Activated naive CD8-positive, alpha-beta T cell treated with anti-CD3 and anti-CD28 coated beads, Interleukin-2, amount 50 U/mL, for 24 hours (primary cell): ENCODE measurements at places on chromosomes 1 and 21.

DNA sequence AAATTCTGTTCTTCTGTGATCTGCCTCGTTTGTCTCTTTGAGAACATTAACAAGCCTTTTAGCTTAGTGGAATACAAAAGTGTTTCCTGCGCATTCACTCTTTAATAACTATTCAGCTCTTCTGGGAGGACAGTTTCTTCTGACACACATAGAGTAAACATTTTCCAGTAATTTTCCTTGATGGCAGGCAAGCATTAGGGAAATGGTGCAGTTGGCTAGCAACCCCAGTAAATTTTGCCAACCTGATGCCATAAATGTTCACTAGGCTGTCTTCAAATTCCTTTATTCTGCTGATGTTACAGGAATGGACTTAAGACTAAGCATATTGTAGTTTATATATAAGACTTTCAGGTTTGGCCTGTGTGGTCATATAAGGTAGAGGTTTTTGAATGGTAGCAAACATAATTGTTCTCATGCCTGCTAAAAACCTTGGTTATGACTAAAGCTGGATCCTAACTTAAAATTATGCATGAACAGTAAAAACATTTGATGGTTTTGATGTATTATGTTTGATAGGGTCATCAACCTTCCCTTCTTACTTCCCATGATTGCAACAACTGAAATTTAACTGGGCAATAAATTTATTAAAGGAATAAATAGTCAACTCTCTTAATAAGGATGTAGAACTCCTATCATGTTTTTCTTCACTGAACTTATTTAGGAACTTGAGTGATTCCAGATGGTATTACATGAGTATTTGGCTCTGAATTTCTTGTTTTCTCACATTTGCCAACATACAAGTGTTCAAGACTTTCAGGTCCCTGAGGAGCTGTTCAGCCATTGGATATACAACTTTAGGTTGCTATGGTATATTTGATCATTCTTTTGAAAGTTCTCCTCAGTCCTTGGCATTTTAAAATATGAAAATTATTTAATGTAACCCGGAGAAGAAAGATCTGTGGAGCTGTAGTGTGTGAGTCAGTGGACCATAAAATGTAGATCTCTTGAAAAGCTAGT lies 223.4 kb downstream of the FMN2 start:
- H3K27me3 ChIP-seq = no peaks in the 10 kb centered on the region
- no peak for DNase-seq
- no peak overlapping the region for H3K27ac ChIP-seq
- no peaks in the 10 kb centered on the region for H3K4me1 ChIP-seq
- no peaks in the 10 kb centered on the region for H3K36me3 ChIP-seq
- H3K4me3 ChIP-seq = no peak overlapping the region

- no peak overlapping the region for H3K27ac ChIP-seq
- no peaks in the 10 kb centered on the region for H3K4me1 ChIP-seq
- no peaks in the 10 kb centered on the region for H3K36me3 ChIP-seq
- no peak overlapping the region for H3K4me3 ChIP-seq
These were observed 9.8 kb upstream of the HPCAL4 start for GRCh38 chr1:39701049-39701439.

DNA sequence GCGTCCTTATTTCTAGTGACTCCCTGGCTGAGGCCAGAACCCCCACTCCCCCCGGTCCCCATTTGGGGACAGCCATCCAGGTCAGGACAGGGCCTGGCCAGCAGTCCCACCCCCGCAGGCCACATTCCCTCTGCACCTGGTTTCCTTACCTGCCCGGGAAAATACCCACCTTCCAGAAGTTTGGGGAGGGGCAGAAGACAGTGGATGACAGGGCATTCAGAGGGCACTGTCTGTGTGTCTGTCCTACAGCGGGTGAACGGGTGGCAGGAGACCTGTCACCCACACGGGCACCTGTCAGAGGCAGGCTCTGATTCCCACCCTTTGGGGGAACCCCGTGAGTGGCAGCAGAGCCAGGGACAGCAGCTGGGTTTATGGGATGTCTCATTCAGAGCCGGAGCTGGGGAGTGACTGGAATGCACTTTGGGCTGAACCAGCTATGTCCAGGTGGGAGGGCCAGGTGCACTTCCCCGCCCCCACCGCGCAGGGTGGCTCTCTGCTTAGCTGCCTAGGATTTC lies 2.0 kb downstream of the ARHGEF16 start:
- H3K27ac ChIP-seq = no peak overlapping the region
- DNase-seq = no peak

DNA sequence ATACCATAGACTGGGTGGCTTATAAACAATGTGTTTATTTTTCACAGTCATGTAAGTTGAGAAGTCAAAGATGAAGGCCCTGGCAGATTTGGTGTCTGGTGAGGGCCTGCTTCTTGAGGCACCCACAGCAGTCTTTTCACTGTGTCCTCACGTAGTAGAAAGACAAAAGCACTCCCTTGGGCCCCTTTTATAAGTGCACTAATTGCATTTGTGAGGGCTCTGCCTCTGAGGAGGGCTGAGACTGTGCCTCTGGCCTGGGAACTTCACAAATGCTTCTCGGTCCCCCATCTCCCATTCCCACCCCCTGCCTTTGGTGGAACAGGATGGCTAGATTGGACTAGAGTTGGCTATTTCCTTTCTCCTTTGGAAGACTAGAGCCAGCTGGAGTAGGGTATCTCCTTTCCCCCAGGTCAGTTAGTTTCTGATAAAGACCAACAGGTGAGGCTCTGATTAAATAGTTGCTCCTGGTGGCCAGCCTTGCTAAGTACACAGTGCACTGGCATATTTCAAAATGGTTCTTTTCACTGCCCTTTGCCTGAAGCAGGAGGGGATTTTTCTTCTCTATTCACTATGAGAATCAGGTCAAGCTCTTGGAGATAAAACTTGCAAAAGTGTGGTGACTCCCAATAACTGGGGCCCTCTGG lies 82.9 kb downstream of the PLPPR4 start:
- no peak overlapping the region for H3K27ac ChIP-seq
- no peaks in the 10 kb centered on the region for H3K36me3 ChIP-seq
- no peak overlapping the region for H3K4me3 ChIP-seq
- H3K27me3 ChIP-seq = peaks cover 2% of the 10 kb centered on the region
- no peaks in the 10 kb centered on the region for H3K4me1 ChIP-seq

DNA sequence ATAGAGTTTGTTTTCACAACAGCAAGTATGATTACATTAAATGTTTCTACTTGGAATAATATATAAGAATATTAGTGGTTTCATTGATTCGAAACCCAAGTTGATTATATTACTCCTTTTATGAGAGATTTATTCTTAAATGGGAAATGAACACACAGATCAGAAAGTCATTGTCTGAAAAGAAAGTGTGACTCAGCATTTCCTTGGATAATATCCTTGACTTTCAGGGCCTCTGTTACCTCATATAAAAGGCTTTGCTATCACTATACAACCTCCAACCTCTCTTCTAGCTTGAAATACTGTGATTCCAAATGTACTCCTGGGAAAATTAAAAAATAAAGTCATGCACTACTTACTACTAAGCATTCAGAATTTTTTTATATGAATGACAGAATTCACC lies 295.3 kb upstream of the LYPLAL1 start:
- no peak overlapping the region for H3K4me3 ChIP-seq
- peaks cover under 1% of the 10 kb centered on the region for H3K27me3 ChIP-seq
- no peaks in the 10 kb centered on the region for H3K36me3 ChIP-seq

GRCh38 chr1:56180520-56181190 lies 398.7 kb downstream of the PLPP3 start:
- H3K4me1 ChIP-seq = no peaks in the 10 kb centered on the region
- no peak overlapping the region for H3K4me3 ChIP-seq

DNA sequence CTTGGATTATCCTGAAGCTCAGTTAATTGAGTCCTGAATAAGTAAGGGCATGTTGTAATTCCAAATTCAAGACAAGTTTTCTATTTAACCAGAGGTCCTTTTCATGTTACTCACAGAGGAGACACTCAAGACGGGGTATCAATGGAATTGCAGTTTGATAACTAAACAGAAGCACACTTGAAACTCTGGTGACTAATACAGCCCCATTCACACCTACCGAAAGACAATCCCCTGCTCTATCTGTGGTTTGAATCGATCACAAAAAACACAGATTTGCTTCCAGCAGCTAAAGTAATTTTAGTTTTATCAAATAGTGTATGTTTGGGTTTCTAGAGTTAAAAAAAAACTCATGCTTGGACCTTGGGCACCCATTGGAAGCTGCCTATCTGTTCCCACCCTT lies 60.4 kb downstream of the TEX35 start:
- H3K27ac ChIP-seq = no peak overlapping the region
- H3K4me1 ChIP-seq = peaks cover 14% of the 10 kb centered on the region

GRCh38 chr21:46237474-46237873 lies 8.9 kb upstream of the LSS start:
- H3K4me1 ChIP-seq = peaks cover 10% of the 10 kb centered on the region
- no peak for DNase-seq
- no peaks in the 10 kb centered on the region for H3K27me3 ChIP-seq
- peaks cover 68% of the 10 kb centered on the region for H3K36me3 ChIP-seq

- peak overlapping the region; percentile 21 for H3K4me3 ChIP-seq
- H3K27me3 ChIP-seq = no peaks in the 10 kb centered on the region
- DNase-seq = peak; percentile 25
- no peaks in the 10 kb centered on the region for H3K36me3 ChIP-seq
- peaks cover 65% of the 10 kb centered on the region for H3K4me1 ChIP-seq
These were observed 167.2 kb upstream of the HMCN1 start for GRCh38 chr1:185566995-185567394.

- no peak overlapping the region for H3K4me3 ChIP-seq
- DNase-seq = no peak
- H3K4me1 ChIP-seq = peaks cover 50% of the 10 kb centered on the region
- H3K27ac ChIP-seq = no peak overlapping the region
These were observed 11.7 kb downstream of the SLC35E2B start for GRCh38 chr1:1680912-1681273.
